Stimulated activated CD8-positive, alpha-beta memory T cell treated with anti-CD3 and anti-CD28 coated beads, Interleukin-15, amount 100 ng/mL, for 1 hour (primary cell): ENCODE measurements at places on chromosomes 1 and 21.

DNA sequence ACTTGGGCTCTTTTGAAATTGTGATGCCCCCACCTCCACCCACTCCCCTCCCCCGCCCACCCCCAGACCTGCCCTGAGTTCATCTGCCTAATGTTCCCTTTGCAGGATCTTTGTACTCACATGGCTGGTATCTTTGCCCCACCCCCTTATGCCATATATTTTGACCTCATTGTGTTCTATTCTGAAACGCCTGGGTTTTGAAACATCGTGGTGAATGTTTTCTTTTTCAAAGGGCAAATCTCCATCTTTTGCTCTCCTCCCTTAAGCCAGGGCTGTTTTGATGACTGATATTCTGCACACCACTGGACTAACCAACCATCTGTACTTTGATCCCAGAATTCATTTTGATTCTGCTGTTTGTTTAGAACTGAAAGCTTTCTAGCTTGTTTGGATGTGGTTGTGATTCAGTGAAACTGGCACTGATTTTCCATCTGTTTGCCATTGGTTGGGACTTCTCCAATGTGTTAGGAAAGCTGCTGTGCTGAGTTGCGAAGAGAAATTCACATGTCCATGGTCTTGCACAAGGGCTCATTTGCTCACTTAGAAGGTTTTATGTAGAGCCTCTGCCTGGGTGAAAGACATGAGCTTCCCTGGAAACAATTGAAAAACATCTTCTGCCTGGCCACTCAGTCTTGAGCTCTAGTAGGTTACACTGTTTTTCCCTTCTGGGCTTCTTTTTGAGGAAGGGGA is 16.5 kb downstream of the SMAP2 start:
- no peak for DNase-seq

- DNase-seq, result no peak
Observed at GRCh38 chr1:11535761-11536572, 57.0 kb downstream of the DISP3 start.

DNA sequence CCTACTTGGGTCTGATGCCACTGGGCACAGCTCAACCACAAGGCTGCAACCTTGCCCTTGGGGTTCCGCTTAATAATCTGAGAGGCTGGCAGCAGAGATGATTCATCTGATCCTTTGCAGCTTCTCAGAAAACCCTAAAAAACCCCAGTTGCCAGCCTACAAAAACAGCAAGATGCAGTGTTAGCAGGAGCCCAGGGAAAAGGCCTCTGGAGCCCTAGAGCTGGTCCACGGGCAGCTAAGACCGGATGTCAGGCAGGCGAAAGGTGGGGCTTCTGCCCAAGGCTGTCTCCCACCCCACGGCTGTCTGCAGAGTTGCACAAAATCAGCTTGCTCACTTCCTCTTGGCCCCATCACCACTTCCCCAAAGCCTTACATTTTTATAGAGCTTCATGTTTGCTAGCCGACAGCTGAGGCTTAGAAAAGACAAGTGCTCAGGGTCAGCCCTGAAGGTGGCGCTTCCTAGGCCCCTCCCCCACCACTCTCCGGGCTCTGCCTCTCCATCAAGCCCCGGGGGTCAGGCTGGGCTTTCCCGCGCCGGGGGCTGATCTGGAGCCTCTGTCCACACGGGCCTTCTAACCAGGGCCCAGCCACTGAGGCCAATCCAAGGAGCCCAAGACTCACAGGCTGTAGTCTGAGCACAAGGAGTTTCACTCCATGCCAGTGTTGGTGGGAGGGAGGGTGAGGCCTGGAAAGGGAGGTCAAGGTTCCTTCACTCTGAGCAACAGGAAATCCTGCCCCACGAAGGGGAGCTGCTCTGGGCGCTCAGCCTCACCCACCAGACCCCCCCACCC is 4.2 kb upstream of the ADORA3 start:
- DNase-seq, result peak; percentile 30

DNA sequence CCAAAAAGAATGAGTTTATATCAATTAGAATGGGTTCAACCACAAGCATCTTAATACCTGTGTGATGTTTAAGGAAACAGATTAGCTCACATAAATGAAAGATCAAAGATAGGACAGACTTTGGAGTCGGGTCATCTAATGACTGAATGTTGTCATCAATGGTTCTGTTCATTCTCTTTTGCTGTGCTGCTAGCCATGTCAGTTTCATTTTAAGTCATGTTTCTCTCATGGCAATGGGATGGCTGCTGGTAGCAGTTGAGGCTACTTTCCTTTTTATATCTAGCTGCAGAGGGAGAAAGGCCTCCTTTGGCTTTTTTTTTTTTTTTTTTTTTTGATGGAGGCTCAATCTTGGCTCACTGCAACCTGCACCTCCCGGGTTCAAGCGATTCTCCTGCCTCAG is 86.9 kb upstream of the SPAG17 start:
- DNase-seq, result no peak

GRCh38 chr21:39390212-39390765 is 41.4 kb upstream of the HMGN1 start:
- no peak for DNase-seq

GRCh38 chr1:35726450-35727433 is 8.1 kb upstream of the C1orf216 start:
- no peak for DNase-seq

DNA sequence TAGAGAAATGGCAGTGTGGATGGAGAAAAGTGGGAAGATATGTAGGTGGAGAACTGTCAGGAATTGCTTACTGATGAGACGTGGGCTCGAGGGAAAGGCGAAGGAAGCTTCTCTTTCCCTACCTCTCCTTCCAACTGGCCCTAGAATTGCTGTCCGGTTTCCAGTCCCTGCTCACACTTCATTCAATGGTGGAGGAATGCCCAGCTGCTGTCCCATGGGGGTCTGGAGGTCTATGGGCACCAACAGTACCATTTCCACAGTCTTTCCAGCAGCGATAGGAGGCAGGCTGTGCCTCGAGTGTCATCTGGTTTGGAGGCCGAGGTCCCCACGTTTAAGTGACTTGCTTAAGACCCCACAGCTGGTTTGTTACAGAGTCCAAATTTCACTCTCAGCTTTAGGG is 31.5 kb upstream of the CD1D start:
- no peak for DNase-seq

DNA sequence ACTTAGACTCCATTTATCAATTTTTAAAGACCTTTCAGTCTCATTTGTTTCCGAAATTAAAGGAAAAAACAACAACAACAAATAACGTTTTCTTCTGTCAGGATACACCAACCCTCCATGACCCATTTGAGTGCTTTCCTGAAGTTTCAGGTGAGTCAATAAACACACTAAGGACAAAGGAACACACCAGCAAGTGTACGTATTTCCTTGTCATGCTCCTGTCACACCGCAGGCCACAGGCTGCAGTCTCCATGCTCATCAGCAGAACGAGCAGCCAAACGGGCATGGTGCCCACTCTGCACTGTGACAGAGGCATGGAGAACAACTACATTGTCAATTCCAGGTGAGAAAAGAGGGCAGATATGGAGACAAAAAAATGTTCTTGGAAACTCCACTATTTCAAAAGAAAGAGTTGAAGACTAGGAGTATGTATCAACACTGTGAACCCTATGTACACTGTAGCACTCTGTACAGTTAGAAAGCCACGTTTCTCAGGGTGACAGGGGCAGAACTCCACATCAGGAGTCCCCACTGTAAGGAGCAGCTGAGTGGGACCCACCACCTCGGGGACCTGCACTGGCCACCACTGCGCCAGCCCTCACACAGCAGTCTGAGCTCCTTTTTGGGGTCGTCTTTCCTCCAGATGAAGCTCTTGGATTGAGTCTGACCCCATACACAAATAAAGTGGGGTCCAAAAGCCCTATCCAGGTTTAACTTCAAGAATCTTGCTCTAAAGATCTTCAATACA is 2.6 kb downstream of the PTTG1IP start:
- no peak for DNase-seq

- no peak for DNase-seq
Observed at GRCh38 chr1:32902535-32902920, 1.3 kb upstream of the TMEM54 start.

- no peak for DNase-seq
Observed at GRCh38 chr1:172269644-172270043, 150.8 kb upstream of the C1orf105 start.

- DNase-seq, result no peak
Observed at GRCh38 chr1:54997711-54997986, 1.1 kb upstream of the BSND start.

GRCh38 chr1:3457910-3458883 is 3.7 kb downstream of the ARHGEF16 start:
- DNase-seq, result no peak

GRCh38 chr1:22031214-22031962 is 21.1 kb upstream of the CDC42 start:
- no peak for DNase-seq

DNA sequence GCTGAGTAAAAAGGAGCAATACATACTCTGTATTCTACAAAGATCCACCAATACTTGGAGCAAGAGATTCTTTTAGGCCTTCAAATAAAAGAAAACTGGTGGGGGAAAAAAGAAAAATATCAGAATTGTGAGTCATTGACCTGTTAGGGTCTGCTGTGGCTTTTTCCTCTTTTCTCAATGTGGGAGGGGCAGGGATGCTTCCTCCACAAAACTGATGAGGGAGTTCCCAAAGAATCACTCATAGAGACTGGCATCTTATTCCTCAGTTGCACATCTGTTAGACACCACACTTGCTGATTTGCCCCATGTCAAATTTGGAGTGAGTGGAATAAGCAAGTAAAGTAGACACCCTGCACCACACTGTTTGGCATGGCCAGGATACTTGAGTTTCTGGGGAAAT is 16.6 kb downstream of the C1orf141 start:
- no peak for DNase-seq

DNA sequence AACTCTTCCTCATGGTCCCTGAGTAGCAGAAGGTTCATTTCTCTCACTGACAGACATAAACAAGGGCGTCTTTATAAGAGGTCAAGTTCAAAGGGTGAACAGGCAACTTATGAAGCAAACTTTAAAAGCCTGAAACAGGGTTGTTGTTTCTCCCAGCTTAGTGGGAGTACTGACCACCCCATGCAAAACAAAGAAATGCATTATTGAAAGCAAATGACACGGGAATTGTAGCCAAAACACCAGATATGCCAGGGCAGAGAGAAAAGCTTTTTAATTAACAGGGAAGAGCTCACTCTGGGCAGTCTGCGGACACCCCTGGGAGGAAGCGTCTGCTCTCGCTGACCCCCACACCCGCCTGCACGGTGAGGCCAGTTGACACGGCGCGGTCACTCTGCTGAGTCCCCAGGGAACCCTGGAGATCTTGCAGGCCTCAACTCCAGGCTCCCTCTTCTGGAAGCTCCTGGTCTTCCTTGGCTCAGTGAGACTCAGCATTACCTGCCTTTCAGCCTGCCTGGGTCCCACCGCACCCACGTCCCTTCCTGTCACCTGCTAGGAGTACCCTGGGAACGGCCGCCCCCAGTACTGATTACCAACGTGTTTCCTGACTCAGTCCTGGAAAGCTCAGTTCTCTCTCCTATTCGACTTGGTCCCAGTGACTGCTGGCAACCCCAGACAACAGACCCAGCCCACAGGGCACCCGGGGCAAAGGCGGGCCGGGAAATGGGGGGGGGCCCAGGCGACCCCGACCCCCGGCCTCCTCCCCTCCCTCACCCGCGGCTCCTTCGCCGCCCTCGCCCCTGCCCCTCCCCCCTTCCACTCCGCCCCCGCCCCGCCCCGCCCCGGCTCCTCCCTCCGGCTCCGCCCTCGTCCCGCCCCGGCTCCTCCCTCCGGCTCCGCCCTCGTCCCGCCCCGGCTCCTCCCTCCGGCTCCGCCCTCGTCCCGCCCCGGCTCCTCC is 972 bp downstream of the CFAP410 start:
- no peak for DNase-seq

- DNase-seq, result no peak
Observed at GRCh38 chr1:100354971-100355394, 2.7 kb downstream of the CDC14A start.

DNA sequence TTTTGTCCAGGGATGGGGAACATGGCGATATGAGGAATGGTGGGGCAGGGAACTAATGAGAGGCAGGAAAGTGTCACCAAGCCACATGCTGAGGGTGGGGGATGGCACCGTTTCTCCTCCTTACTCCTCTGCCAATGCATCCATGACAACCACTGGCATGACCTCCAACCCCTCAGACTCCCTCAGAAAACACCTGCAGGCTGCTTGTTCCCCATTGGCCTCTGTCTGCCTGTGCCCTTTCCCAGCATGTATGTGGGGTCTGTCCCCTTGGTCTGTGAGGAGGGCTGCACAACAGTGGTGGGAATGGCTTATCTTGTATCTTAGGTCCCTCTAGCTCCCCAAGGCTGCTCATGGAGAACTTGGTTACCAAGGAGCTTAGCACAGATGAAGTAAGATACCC is 137.2 kb upstream of the NGF start:
- no peak for DNase-seq

DNA sequence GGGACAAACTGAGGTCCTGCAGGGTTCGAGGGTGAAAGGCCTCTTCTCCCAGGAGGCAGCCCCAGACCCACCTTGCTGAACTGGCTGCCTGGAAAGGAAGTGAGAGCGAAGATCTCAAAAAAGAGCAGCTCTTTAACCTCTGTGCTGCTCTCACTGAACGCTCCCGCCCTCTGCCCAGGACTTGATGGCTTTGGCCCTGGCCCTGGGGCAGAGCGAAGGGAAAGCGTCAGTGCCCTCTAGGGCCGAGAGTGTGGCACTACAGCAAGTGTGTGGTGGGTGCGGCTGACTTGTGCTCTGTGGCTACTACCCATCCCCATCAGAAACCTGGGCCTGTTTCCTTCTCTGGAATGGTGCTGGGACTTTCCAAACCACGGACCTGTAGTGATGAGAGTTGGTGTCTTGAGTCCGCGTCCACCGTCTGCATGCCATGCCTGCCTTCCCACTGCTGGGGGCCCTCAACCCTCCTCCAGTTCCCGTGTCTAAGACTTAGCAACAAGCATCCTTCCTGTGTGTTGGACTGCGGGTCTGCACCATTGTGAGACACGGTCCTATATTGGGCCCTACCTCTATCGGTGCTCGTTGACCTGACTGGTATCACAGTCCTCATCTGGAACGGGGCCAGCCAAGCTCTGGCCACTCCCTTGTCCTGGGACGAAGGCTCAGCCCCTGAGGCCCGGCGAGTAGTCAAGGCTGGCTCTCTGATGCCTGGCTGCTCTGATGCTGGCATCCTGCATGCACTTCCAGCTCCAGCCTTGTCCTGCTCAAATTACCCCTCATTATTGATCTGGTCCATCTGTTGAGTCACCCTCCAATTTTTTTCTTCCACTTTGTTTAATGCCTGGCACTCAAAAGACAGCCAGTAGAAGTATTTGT is 180.3 kb downstream of the DISC1 start:
- DNase-seq, result no peak

GRCh38 chr21:26136671-26137070 is 33.9 kb downstream of the APP start:
- no peak for DNase-seq

- no peak for DNase-seq
Observed at GRCh38 chr1:227883641-227884301, 64.0 kb downstream of the WNT9A start.

- DNase-seq, result no peak
Observed at GRCh38 chr1:233333086-233333485, 5.6 kb downstream of the MAP3K21 start.

- DNase-seq, result no peak
Observed at GRCh38 chr1:174726880-174727585, 272.7 kb upstream of the CACYBP start.

GRCh38 chr1:205465392-205465791 is 9.5 kb upstream of the BLACAT1 start:
- no peak for DNase-seq
